Activated gamma-delta T cell treated with anti-CD3 and anti-CD28 coated beads, Interleukin-2, amount 50 U/mL, for 16 hours (primary cell): ENCODE measurements at places on chromosomes 2 and 18.

- DNase-seq, result no peak
These were observed 113.6 kb upstream of the MGAT5 start for GRCh38 chr2:134140251-134140661.

DNA sequence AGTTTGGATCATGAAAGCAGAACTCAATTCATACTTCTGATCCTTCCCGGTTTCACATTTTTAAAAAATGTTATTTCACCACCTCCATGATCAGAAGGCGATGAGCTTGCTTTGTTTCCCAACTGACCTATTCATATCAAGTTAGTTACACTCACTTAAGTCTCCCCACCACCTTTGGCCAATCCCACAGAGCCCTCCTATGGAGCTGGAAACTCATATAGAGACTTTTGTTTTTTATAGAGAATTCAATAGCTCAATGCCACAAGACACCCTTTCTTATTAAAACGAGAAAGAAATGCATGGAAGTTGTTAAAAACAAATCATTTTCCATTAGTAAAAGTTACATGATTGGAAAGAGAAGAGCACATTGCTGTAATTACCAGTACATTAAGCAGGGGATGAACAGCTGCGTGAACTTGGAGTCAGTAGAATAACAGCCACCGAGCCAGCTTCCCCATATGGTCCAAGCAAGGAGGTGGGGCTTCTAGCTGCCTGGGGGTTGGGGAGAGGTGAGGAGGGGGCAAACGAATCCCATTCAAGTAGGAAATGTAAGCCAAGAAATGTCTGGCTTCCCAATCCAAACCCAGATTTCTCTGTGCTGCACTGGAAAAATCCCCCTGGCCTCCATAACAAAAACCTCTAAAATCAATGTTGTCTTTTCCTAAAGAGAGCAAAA, 614.5 kb downstream of the IRS1 start:
- no peak for DNase-seq

DNA sequence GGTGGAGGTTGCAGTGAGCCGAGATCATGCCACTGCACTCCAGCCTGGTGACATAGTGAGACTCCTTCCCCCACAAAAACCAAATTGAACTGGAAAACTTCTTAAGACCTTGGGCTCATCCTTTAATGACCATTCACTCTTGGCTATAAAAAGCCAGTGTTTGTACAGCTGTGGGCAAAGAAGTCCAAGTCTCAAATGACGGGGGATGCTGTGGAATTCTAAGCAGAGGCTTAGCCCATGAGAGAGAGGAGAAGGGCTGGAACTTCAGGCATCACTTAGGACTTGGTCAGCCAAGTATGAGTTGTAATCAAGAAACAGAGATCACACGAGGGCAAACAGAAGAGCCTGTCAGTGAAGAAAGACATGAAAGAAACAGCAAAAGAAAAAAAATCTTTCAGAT, 79.3 kb upstream of the POU3F3 start:
- no peak for DNase-seq

GRCh38 chr2:42923580-42924417, 131.4 kb upstream of the HAAO start:
- no peak for DNase-seq

DNA sequence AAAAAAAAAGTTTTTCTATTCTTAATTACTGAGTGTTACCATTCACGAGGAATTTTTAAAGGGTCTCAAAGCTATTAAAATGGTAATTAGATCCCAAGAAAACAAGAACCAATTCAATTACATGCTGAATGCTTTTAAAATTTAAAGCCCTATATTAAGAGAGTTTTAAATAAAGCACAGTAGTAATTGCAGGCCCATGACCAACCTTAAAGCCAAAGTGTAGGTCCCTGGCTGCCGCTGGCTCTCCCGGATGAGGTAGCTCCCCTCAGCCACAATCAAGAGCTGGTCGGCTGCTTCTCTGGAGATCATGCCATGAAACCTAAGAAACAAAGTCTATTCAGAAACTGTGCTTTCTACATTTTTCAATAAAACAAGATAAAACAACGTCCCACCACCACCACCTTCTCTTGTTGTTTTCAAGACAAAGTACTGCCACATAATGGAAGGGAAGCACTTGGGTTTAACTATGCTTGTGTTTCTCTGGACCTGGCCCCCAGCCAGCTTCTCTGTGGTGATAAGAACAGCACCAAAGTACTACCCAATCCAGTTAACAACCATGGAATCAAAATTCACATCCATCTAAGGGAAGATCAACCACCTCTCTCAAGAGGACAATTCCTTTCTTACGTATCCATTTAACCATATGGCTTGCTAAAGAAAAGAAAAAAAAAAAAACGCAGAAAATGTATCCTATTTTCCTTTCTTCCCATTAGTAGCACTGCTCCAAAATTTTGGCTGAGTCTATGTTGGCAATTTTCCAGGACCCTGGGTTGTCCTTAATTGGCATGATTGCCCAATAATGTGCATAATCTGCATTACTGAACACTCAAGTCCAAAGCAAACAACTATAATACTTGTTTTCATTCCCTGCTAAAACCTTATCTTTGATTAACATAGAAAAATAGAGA, 90.1 kb downstream of the CHN1 start:
- DNase-seq, result no peak

DNA sequence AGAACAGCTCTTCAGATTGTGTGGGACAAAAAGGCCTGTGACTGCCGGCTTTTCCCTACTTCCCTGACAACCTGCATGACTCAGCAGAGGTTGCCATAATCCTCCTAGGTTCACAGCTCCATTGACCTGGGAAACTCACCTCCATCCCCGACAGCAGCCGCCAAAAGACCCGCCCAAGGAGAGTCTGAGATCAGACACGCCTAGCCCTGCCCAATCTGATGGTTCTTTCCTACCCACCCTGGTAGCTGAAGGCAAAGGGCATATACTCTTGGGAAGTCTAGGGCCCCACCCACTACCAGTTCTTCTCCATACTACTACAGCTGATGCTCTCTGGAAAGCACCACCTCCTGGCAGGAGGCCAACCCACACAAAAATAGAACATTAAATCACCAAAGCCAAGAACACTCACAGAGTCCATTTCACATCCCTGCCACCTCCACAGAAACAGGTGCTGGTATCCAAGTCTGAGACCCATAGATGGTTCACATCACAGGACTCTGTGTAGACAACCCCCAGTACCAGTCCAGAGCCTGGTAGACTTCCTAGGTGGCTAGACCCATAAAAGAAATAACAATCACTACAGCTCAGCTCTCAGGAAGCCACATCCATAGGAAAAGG, 140.6 kb downstream of the NETO1 start:
- DNase-seq, result no peak
